ENCODE measurements at places on chromosomes 7 and 10.

GRCh38 chr10:5533098-5533731 is 8.5 kb downstream of the CALML3 start:
- no peak for DNase-seq

- no peak for DNase-seq
These were observed 113.4 kb upstream of the NOBOX start for GRCh38 chr7:144516729-144517525.

DNA sequence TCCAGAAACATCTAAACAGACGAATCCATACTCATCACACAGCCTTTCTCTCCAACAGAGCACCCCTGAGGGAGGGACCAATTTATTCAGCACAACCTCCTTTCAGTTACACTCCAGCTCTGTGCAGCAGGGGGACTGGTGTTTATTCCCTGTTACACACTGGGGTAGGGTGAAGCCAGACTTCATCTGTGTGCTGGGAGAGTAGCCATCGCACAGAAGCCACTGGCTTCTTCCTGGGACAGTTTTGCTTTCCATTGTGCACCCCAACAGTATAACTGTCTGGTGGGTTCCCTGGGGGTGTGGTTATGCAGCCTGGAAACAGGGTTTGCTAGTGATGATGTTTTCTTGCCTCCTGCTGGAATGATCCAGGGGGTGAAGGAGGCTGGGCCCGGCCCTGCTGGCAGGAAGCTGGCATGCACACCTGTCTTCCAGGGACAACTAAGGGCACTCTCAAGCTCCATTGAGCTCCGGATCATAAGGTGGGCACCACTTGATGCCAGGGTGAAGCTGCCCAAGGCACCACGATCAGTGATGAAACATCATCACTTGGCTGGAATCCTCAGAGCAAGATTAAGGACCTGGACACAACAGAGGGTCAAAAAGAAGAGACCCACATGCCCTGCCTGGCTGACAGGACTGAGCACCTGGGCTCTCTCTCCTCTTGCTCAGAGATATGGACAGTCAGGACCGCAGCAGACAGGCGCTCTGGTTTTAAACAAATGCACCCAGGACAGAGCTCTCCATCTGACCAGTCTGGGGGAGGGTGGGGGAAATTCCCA is 293.2 kb downstream of the GRID1 start:
- DNase-seq = no peak

- DNase-seq = peak; percentile 16
These were observed 392.5 kb downstream of the NRG3 start for GRCh38 chr10:82267465-82267864.

DNA sequence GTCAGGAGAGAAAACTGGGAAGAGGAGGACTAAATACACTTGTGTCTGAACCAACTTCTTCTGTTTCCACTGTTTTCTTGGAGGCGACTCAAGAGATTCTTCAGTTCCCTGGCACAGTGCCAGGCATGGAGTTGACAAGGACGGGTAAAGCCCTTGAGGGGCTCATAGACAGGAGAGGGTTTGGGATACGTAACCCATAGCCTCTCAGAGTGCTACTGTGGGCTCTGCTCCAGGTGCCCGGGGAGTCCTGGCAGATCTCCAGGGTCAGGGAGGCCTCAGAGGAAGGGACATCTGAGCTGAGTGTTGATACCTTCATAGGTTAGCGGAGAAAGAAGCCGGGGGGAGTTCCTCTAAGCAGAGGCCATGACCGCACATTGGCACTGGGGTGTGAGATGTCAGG is 42.0 kb downstream of the GALNT17 start:
- DNase-seq = no peak

- no peak for DNase-seq
These were observed 10.5 kb downstream of the TMEM168 start for GRCh38 chr7:112779667-112780066.

DNA sequence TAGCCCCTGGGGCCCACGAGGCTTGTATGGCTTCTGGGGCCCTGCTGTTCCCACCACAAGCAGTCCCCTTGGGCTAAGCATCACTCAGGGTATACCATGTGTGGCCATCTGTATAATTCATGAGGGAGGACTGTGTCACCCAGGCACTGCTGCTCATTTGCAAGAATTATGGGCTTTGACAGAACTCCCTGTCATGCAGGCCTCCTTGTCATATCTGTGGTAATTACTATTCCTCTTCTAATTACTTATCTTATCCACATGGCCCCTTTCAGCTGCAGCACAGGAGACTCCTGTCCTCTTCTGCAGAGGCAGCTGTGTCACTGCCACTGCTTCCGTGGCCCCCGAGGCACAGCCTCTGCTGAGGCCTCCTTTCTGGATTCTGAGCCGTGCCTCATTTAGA is 46.3 kb downstream of the LRMDA start:
- no peak for DNase-seq

GRCh38 chr7:79185605-79186004 is 267.9 kb downstream of the MAGI2 start:
- peak; percentile 10 for DNase-seq

DNA sequence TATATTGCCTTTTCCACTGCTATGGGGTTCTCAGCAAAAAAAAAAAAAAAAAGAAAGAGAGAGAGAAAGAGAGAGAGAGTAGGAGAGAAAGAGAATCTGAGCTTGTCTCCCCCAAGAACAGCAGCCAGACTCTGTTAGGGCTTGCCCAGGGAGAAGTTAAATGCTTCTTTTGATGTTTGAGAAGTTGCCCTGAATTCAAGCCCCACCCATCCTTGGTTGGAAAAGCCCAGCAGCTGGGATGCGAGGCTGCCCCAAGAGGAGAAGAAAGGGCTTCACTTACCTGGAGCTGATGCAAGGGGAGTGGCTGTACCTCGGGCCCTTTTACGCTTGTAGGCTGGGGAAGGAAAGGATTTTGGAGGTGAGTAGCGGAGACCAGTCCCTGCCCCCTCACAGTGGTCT is 20.9 kb upstream of the MGMT start:
- DNase-seq = no peak

- DNase-seq = no peak
These were observed 94.6 kb upstream of the ANLN start for GRCh38 chr7:36295090-36295489.

DNA sequence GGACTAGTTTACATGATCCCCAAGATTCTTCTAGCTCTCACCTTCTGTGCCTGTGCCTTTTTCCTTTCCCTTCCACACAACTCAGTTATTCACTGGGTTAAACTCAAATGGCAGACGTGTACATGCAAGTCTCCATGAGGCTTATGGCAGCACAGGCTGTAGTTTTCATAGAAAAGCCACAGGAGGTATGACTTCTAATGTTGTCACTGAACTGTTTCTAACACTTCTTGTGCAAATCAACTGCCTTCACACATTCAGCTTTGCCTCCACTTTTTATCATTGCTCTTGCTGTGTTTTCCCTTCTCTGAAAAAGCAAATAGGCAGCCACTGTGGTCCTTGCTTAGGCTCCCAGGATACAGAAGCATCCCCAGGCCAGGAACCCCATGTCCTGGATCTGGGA is 5.3 kb upstream of the GIMAP5 start:
- DNase-seq = no peak

GRCh38 chr10:4809156-4809555 is 16.9 kb upstream of the AKR1E2 start:
- DNase-seq = no peak

GRCh38 chr7:105454095-105454747 is 65.5 kb upstream of the SRPK2 start:
- DNase-seq = peak; percentile 93
